ENCODE measurements at places on chromosomes 2 and 18.
A peak's percentile ranks its signal among the peaks of the same experiment; 100 is the strongest.

- no peak for DNase-seq
Measured at GRCh38 chr2:149743842-149744448, 156.4 kb upstream of the MMADHC start.

- no peak for DNase-seq
Measured at GRCh38 chr2:190530248-190530900, 4.1 kb downstream of the NEMP2 start.

DNA sequence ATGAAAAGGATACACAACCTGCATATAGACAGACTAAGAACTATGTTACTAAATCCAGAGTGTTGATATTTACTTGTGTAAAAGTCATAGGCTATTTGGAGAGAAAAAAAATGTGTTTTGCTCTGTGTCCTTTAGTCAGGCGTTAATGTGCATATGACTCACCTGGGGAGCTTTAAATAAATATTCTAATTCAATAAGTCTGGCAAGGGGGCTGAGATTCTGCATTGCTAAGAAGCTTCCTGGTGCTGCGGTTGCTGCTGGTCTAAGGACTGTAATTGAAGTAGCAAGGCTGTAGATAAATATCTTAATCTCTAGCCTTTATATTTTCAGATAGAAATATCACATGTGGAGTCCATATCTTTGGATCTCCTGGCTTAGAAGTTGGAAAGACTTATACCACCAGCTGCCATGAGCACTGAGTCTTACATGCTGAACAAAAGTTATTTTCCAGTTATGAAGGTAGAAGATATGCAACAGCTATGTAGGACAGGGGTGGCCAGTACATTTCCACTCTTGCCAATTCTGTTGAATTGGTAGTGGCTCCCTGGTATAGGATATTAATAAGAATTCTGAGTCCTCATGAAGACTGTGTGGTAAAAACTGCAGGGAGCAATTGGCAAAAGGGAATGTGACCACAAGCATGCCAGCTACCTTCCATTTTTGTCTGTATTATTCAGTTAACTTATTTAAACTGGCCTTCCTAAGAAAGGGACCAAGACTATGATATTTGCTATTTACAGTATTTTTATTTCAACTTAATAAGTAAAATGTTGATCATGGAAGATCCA lies 4.8 kb downstream of the SPAG16 start:
- no peak for DNase-seq

- DNase-seq = no peak
Measured at GRCh38 chr18:76823161-76823538, 793 bp downstream of the ZNF236 start.

DNA sequence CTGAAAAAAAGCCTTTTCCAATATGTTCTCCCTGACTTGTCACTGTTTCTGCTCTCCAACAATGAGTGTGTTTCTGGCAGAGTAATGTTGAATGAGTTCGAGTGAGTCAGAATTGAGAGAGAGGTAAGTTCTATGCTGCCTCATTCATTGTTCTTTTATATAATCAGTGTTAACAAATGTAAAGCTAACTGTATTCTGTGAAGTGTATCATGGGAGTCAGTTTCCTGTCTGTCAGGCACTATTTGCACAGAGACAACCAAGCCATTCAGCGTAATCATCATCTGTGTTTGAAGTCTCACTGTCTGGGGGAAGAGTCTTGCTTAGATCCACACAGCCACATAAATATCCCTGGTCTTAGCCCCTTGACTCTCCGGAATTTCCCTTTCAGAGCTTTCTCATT lies 22.0 kb upstream of the UPP2 start:
- no peak for DNase-seq

DNA sequence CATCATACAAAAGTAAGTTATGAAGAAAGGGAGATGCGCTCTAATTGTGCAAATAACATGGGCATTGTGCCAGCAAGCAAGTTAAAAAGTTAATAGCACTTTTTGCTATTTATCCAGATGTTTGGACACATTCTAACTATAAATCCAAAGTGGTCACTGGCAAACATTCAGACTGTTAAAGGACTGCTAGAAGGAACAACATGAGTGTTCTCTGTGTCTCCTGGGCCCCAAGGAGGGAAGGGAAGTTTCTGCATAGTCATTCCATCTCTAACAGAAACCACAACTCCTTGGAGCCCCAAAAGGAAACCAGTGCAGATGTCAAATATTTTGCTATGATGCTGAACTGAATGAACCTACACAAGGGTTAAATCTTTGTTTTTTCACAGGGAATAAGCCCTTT lies 213.3 kb upstream of the HNRNPA3 start:
- DNase-seq = peak; percentile 37

DNA sequence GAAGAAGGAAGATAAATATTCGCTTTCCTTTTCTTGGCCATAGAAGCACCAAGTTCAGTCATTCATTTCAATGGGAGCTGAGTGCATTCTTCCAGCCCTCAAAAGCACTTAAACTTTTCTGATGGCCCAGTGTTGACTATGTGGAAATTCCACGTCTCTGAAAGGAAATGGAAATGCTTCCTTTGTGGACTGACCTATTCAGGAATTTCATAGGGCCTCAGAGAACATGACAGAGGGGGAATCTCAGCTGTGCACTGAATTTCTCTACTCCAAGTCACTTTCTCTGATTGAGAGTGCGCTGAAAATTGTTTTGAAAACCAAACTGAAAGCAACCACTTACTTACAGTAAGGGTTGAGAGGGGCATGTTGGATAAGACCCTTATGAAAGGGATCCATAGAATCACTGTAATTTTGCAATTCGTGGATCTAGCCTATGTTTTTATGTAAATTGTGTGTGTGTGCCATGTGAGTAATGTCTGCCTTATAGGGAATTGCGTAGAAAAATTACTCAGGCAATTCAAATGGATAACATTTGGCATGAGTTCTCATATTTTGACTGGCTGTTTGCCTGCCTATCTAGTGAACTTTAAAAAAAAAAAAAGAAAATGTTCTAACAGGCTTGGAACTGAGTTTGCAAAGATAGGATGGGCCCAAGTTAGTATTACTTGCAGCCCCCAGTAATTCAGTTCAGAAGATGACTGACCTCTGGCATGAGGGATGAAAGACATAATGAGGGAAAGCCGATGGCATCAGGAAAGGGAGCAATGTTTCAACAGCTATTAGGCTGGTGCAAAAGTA lies 437.0 kb downstream of the PTPRM start:
- no peak for DNase-seq

DNA sequence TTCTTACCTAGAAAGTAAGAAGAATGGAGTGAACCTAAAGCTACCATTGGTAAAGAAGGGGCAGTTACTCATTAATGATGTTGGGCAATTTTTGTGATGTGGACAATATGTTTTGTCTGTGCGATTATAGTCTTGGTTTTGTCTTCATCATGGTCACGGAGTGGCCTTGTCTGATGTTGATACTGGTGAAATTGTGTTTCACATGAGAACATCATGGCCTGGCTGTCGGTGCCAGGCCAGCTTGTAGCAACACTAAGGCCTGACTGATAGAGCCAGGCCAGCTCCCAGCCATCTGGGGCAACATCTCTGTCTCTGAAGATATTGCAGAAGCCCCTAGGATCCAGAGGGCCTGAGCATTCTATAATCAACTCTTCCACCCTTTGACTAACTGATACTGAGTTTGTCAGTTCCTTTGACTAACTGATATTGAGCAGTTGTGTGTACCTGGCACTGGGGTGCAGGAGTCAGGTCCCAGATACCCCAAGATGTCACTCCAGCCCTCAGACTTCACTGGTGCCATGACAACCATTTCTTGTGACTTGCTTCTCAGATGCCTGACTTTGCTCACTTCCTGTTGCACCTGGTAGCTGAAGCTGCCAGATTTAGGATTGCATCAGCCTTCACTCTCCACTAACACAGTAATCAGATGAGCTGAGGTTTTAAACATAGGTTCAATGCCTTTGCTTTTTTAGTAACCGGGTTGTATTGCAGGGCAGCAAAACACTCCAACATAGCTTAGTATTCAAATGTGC lies 62.5 kb downstream of the RPIA start:
- peak; percentile 41 for DNase-seq

GRCh38 chr2:199804831-199805230 lies 46.2 kb downstream of the FTCDNL1 start:
- no peak for DNase-seq

DNA sequence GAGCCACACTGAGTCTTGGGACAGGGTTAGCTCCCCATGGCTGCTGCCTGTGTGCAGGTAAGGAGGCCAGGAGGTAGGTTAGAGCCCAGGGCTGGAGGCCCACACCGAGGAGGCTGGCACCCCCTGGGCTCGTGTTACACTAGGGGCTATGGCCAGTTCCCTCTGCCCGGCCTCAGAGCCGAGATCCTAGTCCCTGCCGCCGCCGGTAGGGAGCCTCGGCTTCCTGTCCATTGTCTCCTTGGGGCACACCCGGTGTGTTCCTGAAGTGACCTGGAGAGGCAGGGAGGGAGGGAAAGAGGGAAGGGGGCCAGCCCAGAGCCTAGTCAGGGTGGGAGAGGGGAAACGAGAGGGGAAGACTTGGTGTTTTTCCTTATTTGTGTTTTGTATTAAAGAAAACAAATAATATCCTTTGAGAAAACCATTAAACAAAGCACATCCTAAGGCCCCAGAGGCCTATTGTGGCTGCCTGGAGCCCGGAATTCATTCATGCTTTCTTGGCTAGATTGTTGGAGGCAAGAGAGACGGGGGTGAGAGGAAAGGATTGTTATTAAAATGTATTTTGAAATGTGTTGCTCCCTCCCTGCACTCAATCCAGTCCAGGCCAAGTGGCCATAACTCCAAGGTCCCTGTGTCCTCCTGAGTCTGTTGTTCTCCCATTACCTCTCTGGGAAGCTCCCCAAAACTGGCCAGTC lies 170.7 kb downstream of the CTIF start:
- no peak for DNase-seq

GRCh38 chr2:101474731-101475384 lies at the start of gene RFX8:
Gene RFX8, minus strand, starts transcription at chr2:101475112. Its CDS starts 8,264 bp downstream, at chr2:101466848.
- DNase-seq = no peak

DNA sequence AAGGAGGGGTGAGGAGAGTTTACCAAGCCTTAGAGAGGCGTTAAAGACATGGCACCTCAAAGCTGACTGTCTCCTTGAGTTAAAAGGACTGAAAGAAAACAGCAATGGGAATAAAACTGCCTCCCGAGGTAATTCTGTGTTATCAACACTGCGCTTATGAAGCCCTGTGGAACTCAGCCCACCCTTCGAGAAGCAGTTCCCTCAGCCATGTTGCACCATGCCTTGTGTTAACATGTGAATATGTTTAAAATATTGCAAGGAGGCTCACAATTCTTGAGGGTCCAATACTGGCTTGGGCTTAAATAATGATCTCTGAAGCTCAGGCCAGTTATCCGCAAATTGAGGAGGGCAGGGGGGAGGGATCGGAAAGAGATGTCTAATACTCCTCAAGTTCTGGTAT lies 14.7 kb downstream of the KLF7 start:
- DNase-seq = no peak

GRCh38 chr18:12658426-12659138 lies 675 bp upstream of the SPIRE1 start:
- no peak for DNase-seq

- peak; percentile 45 for DNase-seq
Measured at GRCh38 chr18:58135701-58136331, 91.8 kb downstream of the NEDD4L start.

DNA sequence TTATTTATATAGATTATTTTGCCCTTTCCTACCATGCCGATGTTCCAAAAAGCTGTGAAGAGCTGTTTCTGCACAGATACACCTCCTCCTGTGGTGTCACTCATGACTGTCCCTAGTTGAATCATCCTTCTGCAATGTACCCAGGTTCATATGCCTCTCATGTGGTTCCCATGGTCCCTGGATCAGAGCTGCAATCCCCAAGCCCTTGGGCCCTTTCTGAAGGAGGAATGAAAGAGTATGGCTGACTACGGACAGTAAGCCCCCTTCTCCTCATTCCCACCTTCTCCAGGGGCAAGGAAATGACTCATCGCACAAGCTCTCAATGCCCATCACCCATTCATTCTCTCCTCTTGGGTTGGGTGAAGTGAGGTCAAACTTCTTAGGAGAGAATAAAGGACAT lies 63.9 kb upstream of the ACVR1 start:
- no peak for DNase-seq

- DNase-seq = no peak
Measured at GRCh38 chr2:120669121-120669952, 66.3 kb upstream of the GLI2 start.

DNA sequence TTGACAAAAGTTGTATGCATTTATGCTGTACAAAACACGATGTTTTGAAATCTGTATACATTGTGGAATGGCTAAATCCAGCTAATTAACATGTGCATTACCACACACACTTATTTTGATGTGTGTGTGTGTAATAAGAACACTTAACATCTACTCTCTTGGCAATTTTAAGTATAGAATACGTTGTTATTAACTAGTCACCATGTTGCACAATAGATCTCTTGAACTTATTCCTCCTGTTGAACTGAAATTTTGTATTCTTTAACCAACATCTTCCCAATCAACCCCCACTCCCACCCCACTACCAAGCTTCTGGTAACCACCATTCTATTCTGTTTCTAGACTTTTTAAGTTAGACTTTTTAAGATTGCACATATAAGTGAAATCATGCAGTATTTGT lies 16.3 kb upstream of the SP3 start:
- no peak for DNase-seq

- no peak for DNase-seq
Measured at GRCh38 chr2:14628901-14629300, 3.6 kb upstream of the LRATD1 start.

GRCh38 chr2:39686456-39686855 lies 20.7 kb downstream of the TMEM178A start:
- DNase-seq = no peak

DNA sequence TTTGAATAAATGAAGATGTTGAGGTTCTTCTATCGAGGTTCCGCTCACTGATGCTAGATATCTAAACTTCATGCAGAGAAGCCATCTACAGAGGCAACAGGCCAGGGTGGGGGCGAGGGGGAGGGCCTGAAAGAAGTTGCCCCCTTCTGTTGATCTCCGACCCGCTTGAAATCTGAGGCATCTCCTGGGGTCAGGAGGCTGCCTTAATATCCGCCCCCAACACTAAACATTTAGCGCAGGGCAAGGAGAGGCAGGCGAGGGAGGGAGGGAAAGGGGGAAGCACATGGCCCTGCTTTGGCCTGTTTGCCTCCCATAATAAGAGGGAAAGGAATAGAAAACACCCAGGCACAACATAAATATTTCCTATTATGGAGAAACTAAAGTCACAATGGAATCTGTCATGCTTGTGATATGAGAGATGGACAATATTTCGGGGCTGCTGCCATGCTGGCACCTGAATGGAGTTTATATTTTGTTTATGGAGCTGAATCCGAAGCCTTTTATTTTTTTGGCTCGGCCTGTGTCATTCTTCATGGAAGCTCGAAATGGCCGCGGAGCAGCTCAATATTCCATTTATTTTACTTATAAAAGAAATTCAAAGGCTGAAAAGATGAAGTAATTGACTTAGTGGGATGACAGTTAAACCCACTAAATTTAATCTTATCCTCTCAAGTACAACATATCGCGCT lies 221.1 kb downstream of the INSIG2 start:
- no peak for DNase-seq

- DNase-seq = no peak
Measured at GRCh38 chr2:83051538-83052170, 1407.4 kb downstream of the SUCLG1 start.

All from GM12878 (cell line).